Activated T-cell treated with anti-CD3 and anti-CD28 coated beads for 24 hours (primary cell): ENCODE measurements at places on chromosomes 3 and 15.

DNA sequence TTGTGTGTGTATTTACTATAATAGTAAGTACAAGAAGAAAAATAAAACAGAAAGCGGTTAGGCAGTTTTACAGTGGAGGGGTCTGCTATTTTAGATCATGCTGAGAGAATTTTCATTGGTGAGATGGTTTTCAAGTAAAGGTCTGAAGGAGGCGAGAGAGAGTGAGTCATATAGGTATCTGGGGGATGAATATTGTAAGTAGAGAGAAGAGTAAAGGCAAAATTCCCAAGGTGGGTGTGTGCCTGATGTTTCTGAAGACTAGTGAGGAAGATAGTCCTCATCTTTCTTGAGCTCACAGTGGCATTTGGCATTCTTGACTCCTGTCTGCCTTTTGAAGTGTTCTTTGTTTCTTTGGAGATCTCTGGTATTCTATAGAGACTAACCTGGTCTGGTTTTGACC, 38.6 kb downstream of the CRYBG3 start:
- DNase-seq: no peak

DNA sequence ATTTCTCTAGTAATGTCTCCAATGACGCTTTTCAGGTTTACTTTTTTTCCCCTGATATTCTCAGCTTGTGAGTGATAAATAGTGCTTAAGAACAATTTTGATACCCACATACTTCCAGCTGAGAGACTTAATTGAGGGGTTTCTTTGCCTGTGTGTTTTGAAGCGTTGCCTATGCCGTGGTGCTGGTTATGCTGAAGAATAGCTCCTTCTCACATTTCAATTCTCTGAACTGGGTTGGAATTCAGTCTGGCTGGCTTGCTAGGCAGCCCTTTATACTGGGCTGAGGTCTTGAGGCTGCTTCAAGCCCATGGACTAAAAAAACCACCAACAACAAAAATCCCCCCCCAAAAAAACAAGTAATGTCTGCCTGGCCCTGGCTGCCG, 87.4 kb downstream of the CHST2 start:
- no peak for DNase-seq

- no peak for DNase-seq
These were observed 35.1 kb downstream of the P2RY1 start for GRCh38 chr3:152870027-152870426.

GRCh38 chr15:61025308-61025707, 203.8 kb downstream of the RORA start:
- DNase-seq: no peak

- DNase-seq: no peak
These were observed 374.3 kb upstream of the TGFBR2 start for GRCh38 chr3:30232142-30232541.

DNA sequence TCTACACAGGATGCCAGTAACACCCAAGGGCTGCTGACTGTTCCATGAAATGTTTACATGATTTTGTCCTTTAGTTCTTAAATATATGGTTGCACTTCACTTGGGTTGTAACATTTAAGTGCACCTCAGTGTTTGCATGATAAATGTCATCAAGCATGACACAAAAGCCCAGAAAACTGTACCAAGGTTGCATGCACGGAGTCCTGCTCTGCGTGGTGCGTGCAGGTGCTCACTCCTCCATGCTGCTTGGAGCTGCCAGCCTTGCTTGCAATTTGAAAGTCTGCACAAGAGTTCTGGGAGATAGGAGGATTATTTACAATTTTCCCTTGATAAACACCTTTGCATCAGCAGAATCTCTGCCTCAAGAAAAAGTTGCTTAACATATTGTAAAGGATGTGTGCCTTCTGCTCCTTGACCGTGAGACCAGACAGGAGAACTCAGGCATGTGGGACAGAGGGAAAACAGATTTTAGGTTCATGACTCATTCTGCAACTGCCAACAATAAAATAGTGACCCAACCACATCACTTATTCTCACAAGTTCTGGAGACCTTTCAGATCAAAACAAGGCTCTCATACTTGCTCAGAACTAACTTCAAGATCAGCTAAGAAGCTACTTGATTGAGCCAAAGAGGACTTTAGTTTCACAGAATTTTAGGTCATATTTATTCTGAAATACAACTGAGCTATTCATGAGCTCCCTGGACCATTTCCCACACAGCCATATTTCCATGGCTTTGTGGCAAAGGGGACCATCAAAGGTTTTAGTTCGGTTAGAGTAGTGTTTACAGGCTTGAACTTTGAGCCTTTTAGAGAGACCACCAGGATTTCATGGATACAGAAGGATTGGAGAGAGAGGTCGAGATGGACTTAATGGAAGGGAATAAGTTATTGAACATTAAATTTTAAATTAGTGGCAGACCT, 128.4 kb upstream of the ZBED2 start:
- no peak for DNase-seq

DNA sequence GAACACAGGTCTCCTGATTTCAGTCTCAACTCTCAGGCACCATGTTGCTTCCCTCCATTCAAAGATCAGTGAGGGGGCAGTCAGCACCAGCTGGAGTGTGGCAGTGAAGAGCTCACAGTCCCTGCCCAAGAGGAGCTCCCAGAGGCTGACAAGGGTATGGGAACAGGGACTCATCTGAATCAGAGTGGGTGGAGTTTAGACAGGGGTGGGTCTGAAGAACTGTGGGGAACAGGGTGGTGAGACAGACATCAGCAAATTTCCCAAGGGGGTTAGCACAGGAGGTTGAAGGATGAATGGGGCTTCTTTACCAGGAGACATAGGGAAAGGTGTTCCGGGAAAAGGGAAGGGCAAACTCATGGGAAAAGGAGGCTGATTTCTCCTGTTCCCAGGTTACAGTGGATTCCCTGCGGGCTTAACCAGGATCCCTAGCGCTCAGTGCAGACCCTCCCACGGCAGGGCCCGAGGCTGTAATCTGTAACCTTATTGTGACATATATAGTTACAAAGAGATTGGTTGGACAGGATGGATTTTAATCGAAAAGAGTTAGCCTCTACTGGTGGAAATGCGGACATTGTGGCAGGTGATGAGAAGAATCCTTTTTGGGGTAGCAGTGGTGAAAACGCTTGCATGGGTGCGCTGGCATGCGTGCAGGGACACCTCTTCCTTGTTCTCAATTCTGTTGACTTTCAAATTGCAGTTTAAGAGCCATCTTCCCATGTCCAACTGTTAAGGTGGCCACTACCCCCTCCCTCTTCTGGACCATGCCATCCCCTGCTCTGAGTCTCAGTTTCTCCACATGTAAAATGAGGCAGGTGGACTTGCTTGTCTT, 160.3 kb downstream of the SMAD6 start:
- DNase-seq: no peak

- no peak for DNase-seq
These were observed 312.1 kb upstream of the TGFBR2 start for GRCh38 chr3:30294241-30294667.

GRCh38 chr15:90895571-90896117, 7.5 kb upstream of the MAN2A2 start:
- DNase-seq: no peak

GRCh38 chr15:77033729-77034671, 36.9 kb downstream of the TSPAN3 start:
- DNase-seq: no peak

DNA sequence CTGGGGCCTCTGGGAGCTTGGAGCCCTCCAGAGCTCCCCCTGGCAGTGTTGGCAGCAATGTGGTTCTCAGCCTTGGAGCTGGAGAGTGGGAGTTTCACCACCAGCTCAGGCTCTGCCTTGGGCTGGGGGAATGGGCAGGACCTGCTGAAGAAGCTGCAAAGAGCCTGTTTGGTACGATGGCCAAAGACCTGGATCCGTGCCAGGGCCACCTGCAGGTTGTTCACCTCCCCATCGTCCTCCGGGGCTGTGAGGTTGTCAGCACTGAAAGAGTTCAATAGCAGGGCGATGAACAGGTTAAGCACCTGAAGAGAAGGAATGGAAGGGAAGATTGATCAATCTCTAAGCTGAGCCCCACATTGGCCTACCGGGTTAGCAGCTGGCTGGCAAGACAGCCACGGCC, 77.3 kb upstream of the SCN5A start:
- DNase-seq: no peak

GRCh38 chr3:134937256-134938028, 142.4 kb downstream of the EPHB1 start:
- DNase-seq: no peak

- no peak for DNase-seq
These were observed 3.2 kb upstream of the RIOX2 start for GRCh38 chr3:97975466-97975865.

GRCh38 chr3:31432897-31433678, 99.6 kb upstream of the STT3B start:
- no peak for DNase-seq

DNA sequence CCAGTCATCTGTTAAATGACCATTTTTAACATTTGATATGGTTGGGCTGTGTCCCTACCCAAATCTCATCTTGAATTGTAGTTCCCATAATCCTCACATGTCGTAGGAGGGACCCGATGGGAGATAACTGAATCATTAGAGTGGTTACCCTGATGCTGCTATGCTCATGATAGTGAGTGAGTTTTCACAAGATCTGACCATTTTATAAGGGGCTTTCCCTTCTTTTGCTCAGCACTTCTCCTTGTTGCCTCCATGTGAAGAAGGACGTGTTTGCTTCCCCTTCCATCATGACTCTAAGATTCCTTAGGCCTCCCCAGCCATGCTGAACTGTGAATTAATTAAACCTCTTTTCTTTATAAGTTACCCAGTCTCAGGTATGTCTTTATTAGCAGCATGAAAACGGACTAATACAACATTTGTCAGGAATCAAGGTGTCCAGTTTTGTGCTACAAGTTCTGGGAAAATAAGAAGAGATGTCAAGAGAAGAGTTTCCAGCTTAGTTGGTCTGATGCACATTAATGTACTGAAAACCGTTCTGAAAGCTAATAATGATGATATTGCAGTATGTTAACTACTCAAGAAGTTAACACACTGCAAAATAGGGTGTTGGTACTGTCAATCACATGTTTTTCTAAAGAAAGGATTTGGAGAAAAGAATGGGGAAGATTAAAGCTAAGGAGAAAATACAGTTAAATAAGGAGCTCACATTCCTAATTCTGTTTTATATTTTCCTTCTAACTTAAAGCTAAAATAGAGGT, 67.9 kb downstream of the ATP8B4 start:
- DNase-seq: no peak

DNA sequence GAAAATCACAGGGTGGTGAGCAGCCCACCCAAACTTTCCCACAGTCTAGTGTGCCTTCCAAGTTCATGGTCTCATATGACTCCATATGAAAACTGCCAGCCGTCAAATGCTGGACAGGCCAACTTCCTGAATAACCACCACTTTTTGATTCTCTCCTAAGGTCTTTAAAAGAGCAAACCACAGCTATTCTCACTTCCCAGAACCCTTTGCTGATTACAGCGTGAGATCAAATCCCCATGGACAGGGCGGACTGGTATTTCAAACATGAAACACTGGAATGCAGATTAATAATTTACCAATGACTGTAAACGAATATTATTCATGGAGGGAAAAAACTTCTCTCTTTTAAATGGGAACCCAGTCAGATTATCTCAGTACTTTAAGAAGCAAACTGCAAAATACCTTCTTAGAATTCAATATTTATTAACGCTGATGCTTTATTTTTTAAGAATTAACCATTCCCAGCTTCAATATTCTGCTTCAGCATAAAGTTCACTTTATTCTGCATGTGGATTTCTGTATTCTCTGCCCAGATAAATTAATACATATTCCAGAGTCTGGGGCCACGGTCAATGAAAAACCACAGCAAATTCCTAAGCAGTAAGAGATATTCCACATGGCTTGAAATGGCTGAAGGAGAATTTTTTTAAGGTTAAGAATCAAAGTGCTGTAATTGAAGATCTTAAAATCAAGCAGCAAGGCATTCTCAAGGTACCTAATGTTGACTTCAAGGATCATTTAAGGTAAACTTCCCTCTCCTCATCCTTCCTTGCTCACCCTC, 42.9 kb downstream of the MYO1E start:
- DNase-seq: no peak

- DNase-seq: peak; percentile 1
These were observed 29.7 kb downstream of the EFCAB12 start for GRCh38 chr3:129398803-129399144.

- DNase-seq: no peak
These were observed 8.7 kb downstream of the DCUN1D1 start for GRCh38 chr3:182971637-182972036.
